GM23338 (cell line): ENCODE measurements at places on chromosomes 11 and 22.

DNA sequence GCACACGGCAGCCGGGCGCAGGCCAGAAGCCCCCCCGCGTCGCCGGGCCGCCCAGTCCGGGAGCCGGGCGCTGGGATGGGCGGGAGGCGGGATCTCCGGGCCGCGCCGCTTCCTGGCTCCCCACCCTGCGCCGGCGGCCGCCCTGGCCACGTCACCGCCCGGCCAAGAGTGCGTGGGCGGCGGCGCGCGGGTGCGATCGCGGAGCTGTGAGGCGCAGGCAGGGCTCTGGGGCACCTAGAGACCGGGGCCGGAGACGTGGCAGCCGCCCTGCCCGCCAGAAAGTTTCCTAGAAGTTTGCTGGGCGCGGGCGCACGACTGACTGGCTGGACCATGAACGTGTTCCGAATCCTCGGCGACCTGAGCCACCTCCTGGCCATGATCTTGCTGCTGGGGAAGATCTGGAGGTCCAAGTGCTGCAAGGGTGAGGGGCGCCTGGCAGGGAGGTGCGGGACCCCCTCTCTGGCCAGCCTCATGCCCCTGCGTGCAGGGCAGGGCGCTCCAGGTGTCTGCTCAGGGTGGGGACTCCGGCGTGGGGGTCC, at the start of gene KDELR3:
KDELR3 (plus strand) TSS at position 193 of the 539 bp plus-strand sequence; CDS start at position 331, 138 bp downstream.
- peak; percentile 51 for DNase-seq

- DNase-seq = no peak
Observed at GRCh38 chr11:77085652-77086051, 17.0 kb upstream of the OMP start.

DNA sequence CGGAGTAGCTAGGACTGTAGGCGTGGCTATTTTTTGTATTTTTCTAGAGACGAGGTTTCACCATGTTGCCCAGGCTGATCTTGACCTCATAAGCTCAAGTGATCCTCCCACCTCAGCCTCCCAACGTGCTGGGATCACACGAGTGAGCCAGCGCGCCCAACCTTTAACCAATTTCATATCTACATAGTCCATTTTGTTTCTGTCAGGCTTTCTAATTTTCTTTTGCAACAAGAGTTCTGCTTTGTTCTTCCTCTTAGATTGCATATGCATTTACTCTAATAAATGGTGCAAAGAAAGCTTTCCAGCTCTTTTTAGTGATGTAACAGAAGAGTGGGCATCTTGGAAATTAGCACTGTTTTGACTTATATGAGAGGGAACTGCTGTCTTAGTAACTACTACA, 13.3 kb downstream of the RTN3 start:
- DNase-seq = no peak

GRCh38 chr11:133927690-133928627, 28.8 kb downstream of the IGSF9B start:
- DNase-seq = peak; percentile 85

DNA sequence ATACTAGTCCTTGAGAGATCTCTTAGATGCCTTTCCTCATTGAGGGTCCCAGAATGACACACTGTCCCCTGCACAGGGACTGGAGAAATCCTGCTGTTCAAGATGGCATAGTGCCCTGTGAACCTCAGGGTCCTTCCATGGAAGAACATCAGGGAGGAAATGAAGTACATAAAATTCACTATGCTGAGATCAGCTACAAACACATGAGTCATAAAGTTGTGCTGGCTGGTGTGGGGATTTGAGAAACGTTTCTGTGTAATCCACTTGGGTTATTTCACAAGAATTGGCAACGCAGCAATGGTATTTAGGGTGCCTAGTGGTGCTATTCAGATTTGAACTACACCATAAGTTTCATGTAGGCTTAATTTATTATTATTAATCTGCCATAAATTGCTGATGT, 174.4 kb downstream of the MAML2 start:
- no peak for DNase-seq

DNA sequence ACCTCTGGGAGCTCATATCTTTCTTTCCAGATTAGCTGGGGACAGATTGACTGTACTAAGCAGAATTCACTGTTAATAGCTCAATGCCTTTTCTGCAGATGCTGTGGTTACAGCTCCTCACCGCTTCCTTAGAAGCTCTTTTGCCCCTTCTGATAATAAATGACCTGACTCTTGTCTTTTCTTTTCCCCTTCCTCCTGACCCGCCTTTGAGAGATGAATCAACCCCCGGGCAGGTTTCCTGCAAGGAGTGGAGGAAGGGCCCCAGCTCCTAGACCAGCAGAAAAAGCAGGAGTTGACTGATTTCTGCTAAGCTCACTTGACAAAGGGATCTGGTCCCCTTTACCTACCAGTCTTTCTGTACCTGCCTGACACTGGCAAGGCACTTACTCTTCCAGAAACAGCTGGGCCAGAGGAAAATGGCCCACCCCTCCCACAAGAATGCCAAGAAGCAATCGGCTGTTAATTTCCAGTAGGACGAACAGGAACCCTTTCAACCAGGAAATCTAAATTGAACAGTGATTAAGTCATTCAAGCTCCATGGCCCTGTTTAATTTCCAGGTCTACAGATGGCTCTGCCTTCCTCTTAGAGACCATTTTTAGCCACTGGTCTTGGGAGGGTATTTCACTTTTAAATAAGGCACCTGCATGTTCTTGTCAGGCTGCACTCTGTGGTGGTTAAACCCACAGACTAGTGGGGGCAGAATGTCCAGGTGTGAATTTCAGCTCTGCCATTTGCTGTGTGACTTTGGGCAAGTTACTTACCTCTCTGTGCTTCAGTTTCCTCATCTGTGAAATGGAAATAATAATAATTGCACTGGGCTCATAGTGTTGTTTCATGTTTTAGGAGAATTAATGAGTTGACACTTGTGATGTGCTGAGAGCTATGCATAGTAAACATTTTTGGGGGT, 67.5 kb downstream of the PRR5L start:
- DNase-seq = peak; percentile 66

- DNase-seq = peak; percentile 90
Observed at GRCh38 chr11:128172046-128172878, 415.1 kb downstream of the ETS1 start.

DNA sequence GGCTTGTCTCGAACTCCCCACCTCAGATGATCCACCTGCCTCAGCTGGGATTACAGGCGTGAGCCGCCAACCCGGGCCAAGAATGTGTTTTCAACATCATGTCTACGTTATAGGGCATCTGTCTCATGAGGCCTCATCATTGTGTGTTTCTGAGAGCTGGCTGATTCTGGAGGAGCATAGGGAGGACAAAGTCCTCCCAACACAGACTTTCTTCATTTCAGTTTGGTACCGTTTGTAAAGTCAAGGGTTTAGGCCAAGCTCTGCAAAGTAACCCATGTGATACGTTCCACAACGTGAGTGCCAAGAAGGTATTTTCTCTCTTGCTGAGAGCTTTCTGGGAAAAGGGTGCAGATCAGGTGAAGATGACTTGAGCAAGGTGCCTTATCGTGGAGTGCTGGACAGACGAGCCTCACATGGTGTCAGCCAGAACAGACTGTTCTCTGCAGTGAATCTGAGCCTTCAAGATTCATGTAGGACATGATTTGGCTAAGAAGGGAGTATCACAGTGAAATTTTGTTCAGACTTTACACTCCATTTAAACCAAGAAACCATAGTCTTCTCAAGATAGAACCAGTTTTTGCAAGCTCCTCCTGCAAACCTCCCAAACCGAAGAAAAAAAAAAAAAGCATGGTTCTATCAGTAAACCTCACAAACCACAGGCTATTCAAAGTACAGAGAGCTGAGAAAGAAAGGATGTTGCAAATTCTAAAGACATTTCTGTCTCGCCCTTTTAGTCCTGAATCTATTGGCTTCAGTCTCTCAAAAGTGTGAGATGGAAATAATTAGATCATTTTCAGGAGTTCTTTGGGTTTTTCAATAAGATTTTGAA, 71.7 kb downstream of the DBX1 start:
- DNase-seq = no peak

DNA sequence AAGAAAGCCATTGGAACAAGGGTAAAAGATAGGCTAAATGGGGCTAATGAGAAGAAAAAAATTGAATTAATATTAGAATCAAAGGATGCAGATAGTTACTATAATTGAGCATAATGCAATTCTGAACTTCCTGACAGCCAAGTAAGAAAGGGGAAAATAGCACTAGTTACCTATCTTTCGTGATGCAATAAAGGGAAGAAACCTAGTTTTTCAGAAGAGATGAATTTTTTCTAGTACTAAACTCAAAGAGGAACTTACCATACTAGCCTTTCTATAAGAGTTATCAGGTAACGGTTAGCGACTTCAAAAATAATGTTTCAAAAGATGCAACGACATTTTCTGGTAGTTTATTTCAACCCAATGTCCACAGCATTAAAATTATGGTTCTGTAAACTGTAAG, 8.8 kb upstream of the WT1 start:
- no peak for DNase-seq
